ENCODE measurements at places on chromosomes 16 and 17.

- DNase-seq, result no peak
Observed at GRCh38 chr17:51493206-51493605, 232.9 kb downstream of the UTP18 start.

DNA sequence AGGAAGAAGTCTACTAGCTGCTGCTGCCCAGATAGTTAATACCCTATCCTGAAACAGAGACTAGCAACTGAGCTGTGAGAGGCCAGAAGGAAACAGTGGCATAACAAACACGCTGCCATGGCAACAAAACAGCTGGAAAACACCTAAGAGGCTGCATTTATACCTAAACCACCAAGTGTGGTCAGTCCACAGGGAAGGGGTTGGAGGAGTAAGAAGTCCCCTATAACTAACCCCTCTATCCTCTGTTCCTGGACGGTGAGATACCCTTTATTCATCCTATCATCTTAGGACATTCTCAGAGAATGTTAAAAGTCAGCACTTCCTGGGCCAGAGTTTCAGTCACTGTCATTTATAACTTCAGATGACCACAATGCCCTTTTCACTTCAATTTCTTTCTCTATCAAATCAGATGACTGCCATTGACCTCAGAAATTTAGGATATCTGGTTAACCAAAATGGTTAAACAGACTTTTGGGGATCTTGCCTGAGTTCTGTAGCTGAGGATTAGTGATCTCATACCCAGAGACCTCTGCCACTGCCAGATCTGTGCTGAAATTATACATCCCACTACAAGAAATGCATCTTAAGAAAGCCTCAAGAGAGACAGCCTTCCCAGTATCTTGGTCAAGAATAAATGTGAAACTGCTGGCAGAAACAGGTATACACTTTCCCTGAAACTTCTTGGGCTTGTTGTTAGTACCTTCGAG is 36.2 kb downstream of the STH start:
- no peak for DNase-seq

GRCh38 chr17:28350271-28350670 is 7.1 kb downstream of the POLDIP2 start:
- DNase-seq, result no peak

DNA sequence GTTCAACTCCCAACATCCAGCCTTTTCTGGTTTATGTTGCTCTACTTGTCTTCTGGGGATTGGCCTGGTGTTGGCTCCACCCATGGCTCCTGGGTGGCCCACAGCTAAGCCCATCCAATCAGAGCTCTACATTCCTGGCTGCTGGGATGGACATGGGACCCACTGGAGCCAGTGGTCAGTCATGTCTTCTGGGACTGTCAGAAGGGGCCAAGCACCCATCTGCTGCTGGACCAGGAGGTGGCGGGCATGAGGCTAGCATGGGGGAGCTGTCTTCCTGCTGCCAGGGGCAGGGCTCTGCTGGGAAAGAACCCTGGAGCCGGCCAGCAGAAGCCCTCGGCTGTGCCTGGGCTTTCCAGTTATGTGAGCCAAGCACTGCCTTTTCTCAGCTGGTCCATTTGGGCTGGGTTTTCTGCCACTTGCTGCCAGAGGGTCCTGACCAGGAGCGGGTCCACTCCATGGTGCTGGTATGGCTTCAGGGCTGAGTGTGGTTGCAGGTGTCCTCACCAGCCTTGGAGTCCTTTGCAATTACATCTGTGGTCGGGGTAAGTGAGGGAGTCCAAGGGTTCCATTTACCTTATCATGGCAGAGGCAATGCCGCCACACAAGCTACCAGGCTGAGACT is 17.4 kb upstream of the ZNF469 start:
- DNase-seq, result no peak

GRCh38 chr16:79758615-79759346 is 158.2 kb upstream of the MAF start:
- DNase-seq, result no peak

GRCh38 chr17:27157297-27157696 is 136.6 kb upstream of the WSB1 start:
- no peak for DNase-seq

DNA sequence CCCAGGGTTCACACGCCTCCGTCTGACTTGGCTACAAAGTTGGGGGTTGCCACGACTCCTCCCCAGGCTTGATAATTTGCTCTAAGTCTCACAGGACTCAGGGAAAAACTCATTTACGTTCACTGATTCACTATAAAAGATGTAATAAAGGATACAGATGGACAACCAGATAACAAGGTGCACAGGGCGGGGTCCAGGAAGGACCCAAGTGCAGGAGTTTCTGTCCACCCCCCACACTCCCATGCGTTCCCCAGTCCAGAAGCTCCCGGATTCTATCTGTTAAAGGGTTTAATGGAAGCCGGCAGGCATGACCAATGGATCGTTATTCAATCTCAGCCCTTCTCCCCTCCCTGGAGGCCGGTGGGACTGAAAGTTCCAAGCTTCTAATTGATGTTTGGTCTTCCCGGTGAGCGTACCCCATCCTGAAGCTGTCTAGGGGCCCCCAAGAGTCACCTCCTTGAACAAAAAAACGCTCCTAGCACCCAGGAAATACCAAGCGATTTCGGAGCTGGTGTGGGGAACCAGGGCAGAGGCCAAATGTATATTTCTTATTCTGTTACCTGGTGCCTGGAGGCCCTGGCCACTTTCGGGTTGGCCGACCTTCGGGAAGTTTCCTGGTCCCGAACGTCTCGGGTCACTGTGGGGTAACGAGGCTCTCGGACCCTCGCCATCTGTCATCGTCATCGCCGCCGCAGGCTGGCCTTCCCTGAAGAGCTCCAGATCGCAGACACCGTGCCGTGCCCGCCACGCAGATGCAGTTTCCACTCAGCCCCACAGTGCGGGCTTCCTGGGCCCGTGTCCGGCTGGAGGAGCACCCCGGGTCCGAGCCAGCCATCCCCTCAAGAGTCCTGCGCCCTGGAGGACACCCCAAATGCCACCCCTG is 13.5 kb upstream of the METRNL start:
- DNase-seq, result no peak

DNA sequence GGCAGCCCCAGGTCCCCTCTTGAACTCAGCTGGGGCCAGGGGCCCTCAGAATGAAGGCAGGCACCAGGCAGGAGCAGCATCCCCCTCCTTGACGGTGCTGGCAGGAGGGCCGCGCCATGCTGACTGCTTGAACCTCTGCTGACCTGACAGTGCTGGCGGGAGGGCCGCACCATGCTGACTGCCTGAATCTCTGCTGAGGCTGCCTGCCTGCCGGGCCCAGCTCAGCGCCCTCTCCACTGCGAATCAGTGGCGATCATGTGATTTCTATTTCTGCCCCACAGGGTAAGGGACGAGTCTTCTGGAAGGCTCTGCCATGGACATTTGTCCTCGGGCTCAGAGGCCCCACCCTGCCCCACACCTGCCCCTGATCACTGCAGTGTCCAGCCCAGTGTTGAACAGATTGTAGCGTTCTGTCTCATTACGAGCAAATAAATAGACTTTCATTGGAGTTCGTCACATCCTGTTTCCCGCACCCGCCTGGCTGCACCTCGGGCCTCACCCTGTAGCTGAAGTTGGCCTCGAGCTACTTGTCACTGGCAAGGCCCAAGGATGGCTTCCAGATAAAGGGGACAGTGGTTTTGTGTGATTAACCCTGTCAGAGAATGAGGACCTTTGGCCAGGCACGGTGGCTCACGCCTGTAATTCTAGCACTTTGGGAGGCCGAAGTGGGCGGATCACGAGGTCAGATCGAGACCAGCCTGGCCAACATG is 8.6 kb downstream of the C16orf90 start:
- no peak for DNase-seq

DNA sequence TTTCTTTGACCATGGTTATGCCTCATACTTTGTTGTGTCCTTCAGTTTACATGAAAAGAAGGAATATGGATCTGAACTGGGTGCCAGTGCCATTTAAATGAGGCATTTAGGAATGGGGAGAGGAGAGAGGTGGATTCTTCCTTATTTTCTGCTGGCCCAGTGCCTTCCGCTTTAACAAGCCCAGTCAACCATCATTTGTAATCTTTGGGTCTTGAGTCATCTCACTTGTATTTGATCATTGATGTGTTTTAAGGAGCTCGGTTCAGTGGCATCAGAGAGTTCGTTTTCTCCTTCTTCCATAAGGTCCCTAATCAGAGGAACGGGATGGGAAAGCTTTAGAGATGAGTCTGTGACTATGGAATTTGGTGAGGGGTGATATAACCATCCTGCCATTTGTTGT is 334.9 kb downstream of the WWOX start:
- no peak for DNase-seq

GRCh38 chr17:55641676-55642081 is 81.0 kb downstream of the TMEM100 start:
- DNase-seq, result peak; percentile 75

- DNase-seq, result peak; percentile 62
Observed at GRCh38 chr17:7004398-7005253, 7.8 kb upstream of the RNASEK start.

DNA sequence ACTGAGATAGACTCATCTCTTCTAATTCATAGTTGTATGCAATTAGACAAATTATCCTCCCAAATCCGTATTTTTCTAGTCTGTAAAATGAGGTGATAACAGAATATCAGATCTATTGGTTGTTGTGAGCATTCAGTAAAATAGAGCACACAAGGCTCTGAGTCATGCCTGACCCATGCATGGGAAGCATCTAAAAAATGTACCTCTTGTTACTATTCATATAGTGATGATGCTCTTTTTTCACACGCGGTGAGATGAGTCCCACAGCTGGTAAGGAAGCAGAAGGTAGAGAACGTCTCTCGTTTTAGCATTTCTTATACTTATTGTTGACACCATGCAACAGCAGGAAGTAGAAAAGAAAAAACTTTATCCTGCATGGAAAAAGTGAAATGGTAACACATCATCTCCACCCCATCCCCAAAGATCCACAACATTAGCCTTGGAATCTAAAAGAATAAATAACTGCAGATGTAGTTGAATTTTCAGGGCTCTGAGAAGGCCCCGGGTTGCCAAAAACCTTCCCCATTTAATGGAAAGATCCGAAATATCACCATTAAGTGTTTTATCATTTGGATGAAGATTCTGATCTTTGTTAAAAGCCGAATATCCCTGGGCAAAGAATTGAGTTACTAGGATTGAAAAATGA is 215.6 kb downstream of the TMEM114 start:
- DNase-seq, result no peak

DNA sequence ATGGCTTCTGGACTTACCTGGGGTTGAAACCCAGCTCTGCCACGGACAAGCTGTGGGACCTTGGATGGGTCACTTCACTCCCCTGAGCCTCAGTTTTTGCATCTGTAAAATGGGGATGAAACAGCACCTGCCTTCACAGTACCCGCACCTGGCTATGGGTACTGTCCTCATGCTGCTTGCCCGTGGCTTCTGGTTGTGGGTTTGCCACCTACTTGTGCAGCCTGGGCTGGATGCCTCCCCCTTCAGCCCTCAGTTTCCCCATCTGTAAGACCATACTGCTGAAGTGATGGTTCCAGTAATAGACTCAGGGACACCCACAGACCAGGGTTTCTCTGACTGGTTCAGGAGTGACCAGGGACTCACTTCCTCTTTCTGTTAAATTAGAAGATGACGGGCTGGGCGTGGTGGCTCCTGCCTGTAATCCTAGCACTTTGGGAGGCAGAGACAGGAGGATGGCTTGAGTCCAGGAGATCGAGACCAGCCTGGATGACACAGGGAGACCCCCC is 9.4 kb downstream of the GLIS2 start:
- DNase-seq, result no peak

DNA sequence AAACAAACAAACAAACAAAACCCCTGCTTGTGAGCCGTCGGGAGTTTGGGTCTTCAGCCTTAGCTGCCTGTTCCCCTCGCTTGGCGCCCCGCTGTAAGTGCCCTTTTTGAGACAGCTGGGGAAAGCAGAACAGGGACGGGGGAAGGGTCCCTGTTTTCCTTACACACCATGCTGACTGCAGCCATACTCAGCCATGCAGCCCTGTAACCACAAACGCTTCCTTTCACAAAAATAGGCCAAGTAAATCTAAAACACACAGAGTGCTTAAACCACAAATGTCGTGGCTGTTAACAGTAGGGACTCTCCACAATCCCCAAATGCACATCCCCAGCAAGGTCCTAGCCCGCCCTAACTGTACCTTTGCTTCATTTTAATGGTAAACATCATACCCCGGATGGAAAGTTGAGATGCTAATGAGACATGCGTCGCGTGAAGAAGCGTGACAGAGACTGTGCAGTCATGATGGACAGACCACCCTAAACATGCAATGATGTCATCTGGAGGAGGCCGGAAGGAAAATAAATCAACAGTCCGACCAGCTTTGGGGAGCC is 129.9 kb downstream of the MGAT5B start:
- DNase-seq, result no peak

GRCh38 chr16:7332611-7333010 is at the start of gene RBFOX1:
Gene RBFOX1, plus strand, starts transcription at chr16:7332845.
- no peak for DNase-seq

- peak; percentile 52 for DNase-seq
Observed at GRCh38 chr16:12674071-12674470, 129.6 kb downstream of the CPPED1 start.

DNA sequence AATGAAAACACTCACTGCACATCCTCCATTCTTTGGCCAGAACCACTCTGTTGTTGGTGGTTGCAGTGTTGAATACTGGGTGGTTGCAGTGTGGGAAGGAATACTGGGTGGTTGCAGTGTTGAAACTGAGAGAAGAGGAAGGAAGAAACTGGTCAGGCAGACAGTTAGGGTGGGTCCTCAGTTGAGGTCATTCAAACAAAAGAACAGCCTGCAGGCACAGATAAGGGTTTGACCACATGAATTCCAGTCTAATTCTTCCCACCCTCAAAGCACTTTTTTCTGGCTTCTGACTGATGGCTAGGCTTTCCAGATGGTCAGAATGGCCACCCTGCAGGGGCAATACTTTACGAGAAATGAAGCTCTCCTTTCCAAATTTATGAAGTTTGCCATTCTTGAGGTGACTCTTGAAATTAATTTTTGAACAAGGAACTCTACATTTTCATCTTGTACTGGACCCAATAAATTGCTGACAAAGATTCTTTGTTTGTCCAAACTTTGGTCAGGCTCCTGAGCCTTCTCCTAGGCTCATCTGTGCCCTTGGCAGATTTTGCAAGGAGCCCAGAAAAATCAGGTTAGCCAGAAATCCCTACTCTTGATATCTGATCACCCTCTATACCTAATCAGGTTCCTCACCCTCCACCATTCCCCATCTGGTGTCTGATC is 596.6 kb upstream of the CDH5 start:
- DNase-seq, result no peak

DNA sequence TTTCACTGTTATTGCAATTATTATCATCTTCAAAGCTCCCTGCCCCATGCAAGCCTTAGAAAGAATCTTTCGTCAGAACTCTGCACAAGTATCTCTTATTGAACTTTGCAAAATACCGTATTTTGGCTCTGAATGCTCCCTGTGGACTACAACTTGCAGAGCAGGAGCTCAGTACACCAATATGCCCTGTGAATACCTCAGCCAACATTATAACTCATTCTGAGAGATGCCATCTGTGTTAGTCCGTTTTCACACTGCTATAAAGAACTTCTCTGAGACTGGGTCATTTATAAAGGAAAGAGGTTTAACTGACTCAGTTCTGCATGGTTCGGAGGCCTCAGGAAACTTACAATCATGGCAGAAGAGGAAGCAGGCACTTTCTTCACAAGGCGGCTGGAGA is 87.2 kb upstream of the XYLT1 start:
- no peak for DNase-seq

GRCh38 chr16:8864480-8865110 is 4.2 kb downstream of the CARHSP1 start:
- no peak for DNase-seq
